ENCODE measurements at places on chromosomes 2 and 18.

DNA sequence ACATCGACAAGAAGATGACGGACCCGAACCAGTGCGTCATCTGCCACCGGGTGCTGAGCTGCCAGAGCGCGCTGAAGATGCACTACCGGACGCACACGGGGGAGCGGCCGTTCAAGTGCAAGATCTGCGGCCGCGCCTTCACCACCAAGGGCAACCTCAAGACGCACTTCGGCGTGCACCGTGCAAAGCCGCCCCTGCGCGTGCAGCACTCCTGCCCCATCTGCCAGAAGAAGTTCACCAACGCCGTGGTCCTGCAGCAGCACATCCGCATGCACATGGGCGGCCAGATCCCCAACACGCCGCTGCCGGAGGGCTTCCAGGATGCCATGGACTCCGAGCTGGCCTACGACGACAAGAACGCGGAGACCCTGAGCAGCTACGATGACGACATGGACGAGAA is 14.4 kb downstream of the SALL3 start:
- no peak for DNase-seq

GRCh38 chr2:15983496-15983895 is 43.1 kb downstream of the MYCN start:
- DNase-seq: no peak

GRCh38 chr2:45729753-45730512 is 78.5 kb downstream of the PRKCE start:
- peak; percentile 35 for DNase-seq

- no peak for DNase-seq
Observed at GRCh38 chr2:98654699-98655495, 46.5 kb downstream of the UNC50 start.

DNA sequence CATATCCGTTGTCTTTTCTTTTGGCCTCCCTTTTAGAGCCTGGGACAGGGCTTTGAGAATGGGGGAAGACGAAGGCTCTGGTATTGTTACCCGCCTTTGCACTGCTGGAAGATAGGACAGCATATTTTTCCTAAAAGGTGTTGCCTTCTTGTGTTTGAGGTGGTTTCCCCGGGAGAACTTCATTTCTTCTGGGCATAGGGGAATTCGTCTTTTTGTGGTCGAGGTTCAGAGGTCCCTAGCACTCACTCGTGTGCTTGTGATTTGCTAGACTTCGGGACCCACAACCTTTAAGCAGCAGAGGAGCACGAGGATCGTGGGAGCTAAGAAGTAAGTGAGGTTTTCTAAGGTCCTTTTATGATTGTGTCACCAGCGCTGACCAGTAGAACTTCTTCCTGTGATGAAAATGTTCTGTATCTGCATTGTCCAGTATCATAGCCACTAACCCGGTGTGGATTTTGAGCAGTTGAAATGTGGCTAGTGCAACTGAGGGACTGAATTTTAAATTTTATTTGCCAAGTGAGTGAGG is 611 bp downstream of the ZNF512 start:
- peak; percentile 7 for DNase-seq

DNA sequence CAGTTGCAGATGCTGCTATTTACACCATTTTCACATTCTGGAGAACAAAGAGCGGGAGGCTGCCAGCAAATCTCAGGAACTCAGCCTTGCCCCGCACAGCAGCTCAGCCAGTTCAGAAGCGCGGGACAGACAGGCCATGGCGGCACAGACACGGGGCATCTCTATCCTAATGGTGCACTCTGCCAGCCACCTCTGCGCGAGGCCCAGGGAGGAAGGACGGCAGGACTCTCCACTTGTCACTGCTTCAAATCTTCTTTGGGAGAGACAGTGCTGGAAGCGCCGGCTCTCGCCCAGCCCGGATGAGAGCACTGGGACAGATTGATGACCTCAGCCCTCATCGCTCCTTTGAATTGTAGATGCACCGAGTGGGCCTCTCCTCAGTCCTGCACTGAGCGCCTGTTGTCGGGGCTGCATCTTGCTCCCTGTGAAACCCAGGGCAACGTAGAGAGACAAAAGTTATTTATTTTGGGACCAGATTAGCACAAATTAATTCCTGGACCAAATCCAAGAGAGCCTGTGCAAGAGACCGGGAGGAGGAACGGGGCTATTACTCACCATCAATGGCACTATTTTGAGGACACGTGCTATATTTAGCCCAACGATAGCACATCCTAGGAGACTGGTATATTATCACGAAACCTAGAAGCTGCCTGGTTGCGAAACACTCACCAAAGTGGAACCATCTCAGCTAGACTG is 211.4 kb upstream of the SMIM21 start:
- DNase-seq: no peak

DNA sequence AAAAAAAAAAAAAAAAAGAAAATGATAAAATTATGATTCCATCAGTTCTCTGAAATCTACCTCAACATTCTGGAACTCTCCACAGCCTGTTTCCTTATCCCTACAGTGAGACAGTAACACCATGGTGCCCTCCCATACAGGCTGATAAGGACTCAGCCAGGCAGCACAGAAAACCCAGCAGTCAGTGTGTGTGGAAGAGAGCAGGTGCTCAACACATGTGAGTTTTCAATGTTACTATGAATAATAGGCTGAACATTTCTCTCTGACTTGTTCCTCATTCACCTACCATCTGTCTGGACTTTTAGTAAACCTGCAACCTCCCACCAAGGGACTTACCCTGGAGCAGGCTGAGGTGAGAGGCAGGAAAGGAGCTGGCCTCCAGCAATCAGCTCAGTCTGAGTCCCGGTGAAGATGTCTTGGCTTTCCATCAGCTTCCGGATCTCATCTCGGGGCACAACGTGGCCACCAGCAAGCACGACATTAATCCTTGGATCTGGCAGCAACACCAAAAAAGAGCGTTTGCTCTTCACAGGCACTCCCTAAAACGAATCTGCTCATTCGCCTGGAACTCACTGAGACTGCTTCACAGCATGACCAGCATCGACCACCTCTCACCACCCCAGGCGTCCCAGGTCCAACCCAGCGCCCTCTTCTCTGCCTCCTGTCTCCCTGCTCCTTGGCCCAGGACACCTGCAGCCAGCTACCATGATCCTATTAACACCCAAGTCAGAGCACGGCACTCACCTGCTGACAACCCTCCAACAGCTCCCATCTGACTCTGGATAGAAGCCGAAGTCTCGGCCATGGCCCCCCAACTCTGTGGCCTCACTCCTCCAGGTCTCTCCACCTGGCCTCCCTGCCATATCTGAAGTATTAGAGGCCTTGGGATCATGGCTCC is 16.5 kb downstream of the PASK start:
- DNase-seq: no peak

DNA sequence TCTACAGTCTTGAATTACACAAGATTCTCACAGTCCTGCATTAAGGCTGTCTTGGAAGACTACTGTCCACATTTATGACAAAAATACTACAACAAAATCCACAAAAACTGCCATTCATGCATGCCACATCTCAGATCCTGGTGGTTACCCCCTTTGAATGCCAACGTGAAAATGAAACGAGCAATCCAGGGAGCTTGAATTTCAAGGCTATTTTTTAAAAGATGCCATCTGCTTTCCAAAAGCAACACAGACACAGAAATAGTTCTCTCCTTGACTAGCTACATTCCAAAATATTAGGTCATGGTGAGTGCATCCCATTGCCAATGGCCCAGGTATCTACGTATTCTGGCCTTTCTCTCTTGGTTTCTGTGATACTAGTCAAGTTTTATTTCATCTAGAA is 36.3 kb downstream of the IRS1 start:
- no peak for DNase-seq

DNA sequence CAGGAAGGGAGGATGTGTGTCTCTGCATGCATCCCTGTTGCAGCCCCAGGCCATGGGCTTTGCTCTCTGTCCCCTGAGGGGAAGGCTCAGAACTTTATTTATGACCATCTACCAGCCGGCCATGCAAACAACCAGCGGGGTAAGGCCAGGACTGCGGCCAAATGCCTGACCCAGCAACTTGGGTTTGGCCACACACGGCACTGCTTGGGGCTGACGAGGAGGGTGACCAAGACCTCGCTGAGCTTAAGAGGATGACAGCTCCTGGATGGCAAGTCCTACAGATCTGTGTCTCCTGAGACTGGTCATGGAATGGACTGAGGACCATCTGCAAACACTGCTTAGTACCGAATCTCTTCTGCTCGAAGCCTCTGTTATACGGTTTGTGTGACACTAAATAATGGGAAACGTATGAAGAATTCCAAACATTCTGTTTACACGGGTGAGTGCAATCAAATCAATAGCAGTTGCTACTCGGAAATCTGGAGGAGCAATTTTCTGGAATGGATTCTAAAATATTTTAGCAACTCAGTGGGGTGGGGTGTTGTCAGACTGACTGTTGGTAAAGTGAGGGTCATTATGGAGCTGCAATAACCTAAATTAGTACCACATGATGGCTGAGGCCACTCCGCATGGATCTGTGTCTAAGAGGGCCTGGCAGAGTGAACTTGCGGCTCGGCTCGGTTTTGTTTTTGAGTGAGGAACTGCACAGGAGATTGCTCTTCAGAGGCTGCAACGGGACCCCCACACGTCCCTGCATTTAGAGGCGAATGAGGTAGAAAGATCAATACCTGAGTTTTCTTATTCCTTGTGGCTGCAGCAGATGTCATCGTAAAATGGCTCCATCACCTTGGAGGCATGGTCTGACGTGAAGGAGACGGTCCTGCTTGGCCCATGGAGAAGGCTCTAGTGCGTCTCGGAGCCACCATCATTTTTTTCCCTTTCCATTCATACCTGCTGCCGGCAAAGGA is 26.6 kb downstream of the TMEM18 start:
- DNase-seq: no peak

DNA sequence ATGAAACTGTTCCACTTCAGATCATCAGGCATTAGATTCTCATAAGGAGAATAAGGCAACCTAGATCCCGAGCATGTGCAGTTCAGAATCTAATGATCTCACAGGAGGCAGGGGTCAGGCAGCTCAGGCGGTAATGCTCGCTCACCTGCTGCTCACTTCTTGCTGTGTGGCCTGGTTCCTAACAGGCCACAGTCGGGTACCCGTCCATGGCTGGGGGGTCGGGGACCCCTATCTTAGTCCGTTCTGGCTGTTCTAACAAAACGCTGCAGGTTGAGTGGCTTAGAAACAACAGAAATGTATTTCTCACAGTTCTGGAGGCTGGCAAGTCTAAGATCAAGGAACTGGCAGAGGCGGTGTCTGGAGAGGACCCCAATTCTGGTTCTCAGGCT is 79.2 kb downstream of the ASB1 start:
- DNase-seq: no peak

GRCh38 chr2:168639441-168639898 is 163.0 kb upstream of the NOSTRIN start:
- DNase-seq: peak; percentile 44

DNA sequence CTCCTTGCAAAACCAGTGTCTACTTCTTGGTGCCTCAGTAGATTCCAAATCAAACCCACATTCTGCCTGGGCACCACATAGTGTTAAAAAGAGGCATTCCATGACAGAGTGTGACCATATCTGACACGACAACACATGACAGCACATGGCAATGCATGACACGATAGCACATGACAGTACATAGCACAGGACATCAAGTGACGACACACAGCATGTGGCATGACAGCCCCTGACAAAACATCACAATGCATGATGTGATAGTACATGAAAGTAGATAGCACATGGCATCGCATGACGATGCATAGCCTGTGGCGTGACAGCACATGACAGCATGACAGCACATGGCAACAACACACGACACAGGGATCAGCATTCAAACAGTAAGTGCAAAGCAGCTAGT is 845.9 kb upstream of the SALL3 start:
- DNase-seq: no peak

- DNase-seq: peak; percentile 72
Observed at GRCh38 chr2:173432049-173432754, 77.5 kb downstream of the CDCA7 start.

GRCh38 chr2:164890544-164890943 is 48.9 kb upstream of the COBLL1 start:
- no peak for DNase-seq

GRCh38 chr2:218713922-218714321 is 3.3 kb downstream of the TTLL4 start:
- no peak for DNase-seq

DNA sequence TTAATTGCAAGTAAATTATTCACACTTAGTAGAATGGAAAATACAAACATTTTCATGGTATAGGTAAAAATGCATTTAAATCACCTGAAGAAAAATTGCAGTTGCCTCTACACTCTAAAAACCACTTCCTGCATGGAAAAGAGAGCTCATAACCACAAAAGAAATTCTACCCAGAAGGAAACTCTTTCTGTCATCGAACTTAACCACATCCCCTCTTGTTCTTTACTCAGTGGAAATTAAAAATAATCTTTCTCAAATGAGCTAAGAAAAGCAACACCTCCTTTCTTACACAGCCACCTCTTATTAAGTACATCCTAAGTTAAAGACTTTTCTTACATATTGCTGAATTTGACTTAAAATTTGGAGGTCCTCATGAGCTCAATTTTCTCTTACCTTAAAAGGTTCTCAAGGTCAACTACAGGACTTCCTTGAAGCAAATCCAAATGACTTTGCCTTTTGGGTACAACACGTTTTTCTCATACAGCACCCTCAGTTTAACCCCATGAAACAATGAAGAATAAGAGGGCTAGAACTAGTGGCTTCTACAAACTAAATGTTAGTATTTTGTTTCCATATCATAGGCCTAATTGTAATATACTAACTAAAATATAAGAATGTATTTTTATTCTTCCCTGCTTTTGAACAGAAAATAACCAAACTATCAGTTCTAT is 109.1 kb upstream of the CRIM1 start:
- peak; percentile 11 for DNase-seq

GRCh38 chr18:56825878-56826277 is 174.7 kb downstream of the WDR7 start:
- DNase-seq: no peak

- DNase-seq: no peak
Observed at GRCh38 chr2:57855212-57855611, 191.4 kb upstream of the VRK2 start.

DNA sequence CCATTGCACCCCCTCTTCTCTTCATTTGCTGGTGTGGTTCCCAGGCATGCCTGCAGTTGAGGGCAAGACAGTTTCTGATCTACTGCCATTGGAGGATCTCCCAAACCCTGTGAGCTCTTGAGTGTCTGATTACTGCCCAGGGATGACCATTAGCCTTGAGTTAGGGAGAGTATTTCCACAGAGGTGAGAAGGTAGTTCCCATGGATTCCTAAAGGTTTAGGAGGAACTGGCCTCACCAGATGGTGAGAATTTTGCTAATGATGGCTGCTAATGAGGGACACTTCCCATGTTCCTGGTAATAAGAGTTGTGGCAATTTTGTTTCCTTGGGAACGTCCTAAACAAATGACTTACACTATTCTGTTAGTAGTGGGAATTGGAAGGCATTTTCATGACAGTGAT is 42.5 kb downstream of the PTPRM start:
- DNase-seq: no peak

GRCh38 chr18:21441670-21442069 is 158.8 kb downstream of the ESCO1 start:
- DNase-seq: no peak

DNA sequence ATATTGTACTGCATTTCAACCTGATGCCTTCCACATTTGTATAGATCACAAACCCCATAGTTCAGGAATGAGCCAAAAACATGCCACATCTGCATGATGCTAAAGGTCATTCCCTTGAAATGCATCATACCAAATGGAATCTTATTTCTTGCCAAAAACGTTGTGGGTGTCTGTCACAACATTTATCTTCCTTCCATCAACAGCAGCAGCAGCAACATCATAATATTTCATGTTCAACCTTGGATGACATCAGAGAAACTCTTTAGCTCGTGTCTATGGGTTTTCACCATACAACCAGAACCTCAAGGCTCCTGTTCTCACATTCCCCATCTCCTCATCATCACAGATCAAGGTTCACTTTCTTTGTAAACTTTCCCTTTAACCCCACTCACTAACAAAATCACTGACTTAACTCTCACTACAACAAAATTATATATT is 221.3 kb upstream of the CTAGE1 start:
- DNase-seq: peak; percentile 36

GRCh38 chr2:230661072-230661957 is 51.3 kb upstream of the CAB39 start:
- DNase-seq: no peak
